ENCODE measurements at places on chromosomes 4 and X.

DNA sequence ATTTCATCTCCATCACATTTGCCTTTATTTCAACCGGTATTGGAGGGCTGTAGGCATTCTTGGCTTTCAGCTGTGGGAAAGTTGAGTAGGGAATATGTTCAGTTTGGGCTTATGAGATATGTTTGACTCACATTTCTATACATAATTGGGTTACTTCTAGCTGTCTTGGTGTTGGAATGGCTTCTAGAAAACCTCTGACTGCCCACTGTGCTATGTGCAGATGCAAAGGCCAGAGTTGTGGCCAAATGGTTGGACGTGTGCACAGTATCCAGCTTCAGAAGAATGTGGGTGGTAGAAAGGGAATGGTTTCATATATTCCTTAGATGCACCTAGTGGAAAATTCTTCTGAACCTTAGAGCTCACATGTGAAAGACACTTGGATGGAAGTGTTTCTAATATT lies 92.6 kb upstream of the H2AZ1 start:
- no peak for DNase-seq

DNA sequence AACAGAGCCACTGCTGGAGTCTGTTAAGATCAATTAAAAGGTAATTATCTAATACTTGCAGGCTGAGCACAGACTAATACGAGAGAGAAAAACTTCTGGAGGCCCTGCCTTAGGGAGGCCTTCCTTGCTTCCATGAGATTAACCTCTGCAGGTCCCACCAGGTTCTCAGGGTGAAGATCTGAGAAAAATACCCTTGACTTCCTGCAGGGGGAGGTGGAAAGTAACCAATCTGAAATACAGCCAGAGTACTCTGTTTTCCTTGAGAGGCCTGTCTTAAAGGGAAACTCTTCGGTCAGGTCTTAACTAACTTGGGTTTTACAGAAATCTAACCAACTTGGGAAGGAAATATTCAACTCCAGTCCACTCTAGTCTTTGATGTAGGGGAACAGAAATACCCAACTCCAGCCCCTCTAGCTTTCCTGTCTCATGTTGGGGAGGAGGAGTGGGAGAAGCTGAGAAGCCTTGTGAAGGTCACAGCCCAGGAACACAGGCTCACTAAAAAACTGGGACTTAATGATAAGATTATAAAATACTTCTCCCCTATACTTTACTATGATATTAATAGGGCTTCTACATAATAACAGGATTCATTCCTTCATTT lies 77.1 kb downstream of the TBCK start:
- peak; percentile 11 for DNase-seq

GRCh38 chrX:40147126-40147952 lies 49.6 kb upstream of the BCOR start:
- no peak for DNase-seq

- DNase-seq = no peak
These were observed 229.6 kb upstream of the PGRMC2 start for GRCh38 chr4:128517096-128517738.

GRCh38 chrX:20383477-20383876 lies 116.8 kb upstream of the RPS6KA3 start:
- DNase-seq = no peak

DNA sequence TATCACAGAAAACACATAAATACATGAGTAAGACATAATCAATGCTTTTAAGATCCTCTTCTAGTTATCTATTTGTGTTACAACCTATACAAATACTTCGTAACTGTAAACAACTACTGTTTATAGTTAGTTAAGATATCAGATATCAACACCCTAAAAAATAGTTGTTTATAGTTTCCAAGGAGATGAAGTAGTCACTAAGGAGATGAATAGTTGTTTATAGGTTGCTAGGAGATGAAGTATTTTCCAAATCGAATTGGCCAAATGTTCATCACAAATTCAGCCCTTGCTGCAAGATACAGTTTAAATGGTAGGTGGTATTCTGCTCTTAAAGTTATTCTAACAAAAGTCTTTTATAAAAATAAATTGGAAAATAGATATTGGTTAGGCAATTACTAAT lies 618.2 kb upstream of the PCDH10 start:
- no peak for DNase-seq

DNA sequence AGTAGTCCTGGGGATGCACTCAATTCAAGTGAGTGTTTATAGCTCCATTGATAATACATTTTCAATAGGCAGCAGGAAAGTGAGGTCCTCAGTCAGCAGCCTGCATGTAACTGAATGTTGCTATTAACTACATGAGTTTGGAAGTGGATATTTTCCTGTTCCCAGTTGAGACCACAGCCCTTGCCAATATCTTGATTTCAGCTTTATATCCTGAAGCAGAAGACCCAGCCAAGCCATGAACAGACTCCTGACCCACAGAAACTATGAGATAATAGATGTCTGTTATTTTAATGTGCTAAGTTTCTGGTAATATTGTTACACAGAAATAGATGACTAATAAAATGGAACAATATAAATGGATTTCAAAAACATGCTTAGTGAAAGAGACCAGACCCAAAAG lies 63.7 kb downstream of the VSIG4 start:
- DNase-seq = no peak

- no peak for DNase-seq
These were observed 302.2 kb downstream of the ARAP2 start for GRCh38 chr4:35942092-35942491.

GRCh38 chr4:105978684-105979296 lies 83.5 kb downstream of the NPNT start:
- DNase-seq = no peak

DNA sequence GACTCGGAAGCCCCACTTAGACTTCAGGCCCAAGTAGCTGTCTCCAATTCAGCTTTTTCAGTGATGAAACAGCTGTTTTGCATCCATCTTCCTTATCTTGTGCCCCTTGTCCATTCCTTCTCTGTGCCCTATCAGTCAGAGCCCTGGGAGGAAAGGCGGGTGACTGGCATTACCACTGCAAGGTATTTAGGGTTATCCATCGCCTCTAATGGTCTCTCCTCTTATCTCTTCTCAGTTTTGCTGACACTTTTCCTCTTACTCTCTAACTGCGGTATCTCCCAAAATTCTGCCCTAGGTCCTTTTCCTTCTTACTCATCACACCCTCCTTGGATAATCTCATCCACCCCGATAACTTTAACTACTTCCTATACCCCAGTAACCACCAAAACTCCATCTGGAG lies 13.7 kb downstream of the GAB3 start:
- DNase-seq = no peak

DNA sequence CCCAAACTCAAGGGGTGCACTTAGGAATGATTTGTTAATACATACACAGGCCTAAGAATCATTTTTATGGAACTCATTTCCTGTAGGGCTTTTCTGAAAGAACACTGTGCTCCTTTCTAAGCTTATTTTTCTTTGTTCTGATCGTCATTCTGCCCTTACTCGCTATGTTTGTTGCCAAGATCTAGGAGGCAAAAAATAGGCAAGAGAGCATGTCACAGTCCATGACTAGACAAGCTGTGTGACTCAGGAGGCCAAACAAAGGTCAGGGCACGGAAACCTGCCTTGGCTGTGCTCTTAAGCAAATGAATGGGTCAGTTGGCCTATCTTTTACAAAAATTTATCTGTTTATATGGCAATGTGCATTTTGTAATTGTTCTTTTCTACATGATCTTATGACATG lies 42.5 kb upstream of the C1GALT1C1 start:
- no peak for DNase-seq

DNA sequence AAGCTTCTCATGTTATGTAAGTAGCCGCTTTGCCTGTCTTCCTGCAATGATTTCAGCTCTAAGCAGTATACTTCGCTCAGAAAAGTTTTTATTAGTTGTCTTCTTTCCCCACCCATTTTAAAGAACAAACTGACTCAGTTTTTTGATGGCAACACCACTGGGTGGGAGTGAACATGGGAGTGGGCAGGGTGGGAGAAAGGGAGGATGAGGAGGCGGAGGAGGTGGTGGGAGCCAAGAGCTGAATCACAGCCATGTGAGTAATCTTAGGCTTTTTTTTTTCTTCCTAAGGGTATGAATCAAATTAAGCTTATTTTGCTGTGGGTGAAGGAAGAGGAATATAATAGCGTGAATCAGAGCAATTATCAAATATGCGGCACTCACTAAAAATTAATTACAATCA lies 574.3 kb upstream of the DIPK2B start:
- DNase-seq = no peak

DNA sequence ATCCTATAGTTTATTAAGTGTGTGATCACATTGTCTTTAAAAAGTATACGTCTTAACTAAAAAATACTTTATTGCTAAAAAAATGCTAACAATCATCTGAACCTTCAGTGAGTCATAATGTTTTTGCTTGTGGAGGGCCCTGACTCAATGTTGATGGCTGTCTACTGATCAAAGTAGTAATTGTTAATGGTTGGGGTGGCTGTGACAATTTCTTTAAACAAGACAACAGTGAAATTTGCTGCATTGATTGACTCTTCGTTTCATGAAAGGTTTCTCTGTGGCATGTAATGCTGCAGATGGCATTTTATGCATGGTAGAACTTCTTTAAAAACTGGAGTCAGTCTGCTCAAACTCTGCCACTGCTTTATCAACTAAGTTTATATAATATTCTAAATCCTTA lies 101.4 kb upstream of the IL15 start:
- DNase-seq = no peak

GRCh38 chr4:94152466-94152865 lies 55.2 kb upstream of the SMARCAD1 start:
- DNase-seq = no peak

- DNase-seq = no peak
These were observed 55.4 kb upstream of the SLC10A7 start for GRCh38 chr4:146577111-146577510.

DNA sequence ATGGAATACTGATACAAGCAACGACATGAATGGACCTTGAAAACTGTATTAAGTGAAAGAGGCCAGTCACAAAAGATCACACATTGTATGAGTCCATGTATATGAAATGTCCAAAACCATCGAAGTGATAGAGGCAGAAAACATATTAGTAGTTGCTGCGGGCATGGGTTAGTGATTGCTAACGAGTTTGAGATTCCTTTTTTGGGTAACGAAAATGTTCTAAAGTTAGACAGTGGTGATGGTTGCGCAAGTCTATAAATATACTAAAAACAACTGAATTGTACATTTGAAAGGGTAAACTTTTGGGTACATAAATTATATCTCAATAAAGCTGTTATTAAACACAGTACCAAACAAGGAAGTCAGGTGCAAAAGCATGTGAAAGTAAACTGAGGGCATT lies 234.5 kb downstream of the FBXW7 start:
- no peak for DNase-seq

DNA sequence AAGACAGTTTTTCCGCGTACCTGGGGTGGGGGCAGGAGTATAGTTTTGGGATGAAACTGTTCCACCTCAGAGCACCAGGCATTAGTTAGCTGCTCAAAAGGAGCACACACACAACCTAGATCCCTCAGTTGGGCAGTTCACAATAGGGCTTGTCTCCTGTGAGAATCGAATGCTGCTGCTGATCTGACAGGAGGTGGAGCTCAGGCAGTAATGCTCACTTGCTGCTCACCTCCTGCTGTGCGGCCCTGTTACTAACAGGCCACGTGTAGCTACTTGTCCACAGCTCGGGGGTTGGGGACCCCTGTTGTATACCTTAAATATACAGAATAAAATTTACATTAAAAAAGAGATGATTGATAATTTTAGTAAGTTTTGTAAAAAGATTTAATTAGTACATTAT lies 191.5 kb downstream of the SLC7A11 start:
- DNase-seq = peak; percentile 51

- DNase-seq = no peak
These were observed 232.6 kb upstream of the BOD1L1 start for GRCh38 chr4:13860126-13860525.

- no peak for DNase-seq
These were observed 58.5 kb upstream of the ANKRD17 start for GRCh38 chr4:73317092-73317491.

GRCh38 chrX:40394302-40394701 lies 186.5 kb upstream of the ATP6AP2 start:
- DNase-seq = no peak

DNA sequence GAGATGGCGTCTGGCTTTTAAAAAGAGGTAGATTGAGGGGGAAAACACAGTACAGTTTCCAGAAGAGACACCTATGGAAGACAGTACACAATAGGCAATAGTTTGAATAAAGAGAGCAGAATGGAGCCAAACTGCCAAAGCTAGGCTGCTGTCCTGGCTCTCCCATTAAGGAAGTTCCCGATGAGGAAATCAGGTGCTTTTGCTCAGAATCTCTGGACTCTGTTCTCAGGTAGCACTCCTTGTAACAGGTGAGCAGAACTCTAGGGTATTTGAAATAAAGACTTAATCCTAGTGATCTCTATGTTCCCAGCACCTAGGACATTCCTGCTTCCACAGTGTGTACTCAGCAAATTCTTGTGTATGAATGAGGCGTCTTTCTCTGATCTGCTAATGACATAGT lies 1.6 kb downstream of the EGF start:
- DNase-seq = no peak

DNA sequence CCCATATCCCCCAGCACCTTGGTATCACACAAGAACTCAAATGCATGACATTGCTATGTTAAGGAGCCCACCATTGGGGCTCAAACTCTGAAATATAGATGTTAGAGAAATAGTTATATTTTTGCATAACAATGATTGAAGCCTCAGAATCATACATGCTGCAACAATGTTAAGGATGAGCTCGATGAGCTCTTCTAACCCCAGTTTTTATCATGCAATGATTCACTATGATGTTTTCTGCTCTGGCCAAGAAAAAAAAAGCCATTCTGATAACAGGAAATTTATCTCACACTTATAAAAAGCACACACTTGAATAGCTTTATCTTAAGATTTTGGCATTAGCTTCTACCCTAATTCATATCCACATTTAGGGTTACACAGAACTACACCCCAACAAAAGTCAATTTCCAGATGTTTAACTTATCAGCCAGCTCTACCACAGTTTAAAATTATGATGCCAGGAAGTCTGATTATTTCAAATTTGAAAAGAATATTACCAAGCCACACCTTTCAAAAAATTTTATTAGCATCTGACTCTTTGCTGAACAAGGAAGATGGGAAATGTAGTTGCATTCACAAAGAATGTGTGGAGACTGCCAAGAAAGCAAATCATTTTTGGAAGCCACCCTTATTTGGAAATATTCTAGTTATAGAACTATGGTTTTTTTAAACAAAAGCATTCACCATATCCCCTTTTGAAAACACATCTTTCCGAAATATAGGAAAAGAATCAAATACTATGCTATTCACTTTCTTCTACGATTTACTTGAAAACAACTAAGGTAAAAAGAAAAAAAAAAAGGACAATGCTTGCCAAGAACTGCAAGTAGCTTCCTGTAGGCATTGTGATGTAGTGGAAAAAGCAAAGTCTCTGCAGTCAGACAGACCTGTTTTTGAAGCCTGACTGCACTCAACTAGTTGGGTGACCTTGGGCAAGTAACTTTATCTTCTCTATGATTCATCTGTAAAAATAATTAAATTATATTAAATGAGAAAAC lies 100.8 kb upstream of the PLS3 start:
- no peak for DNase-seq

GRCh38 chrX:120144178-120144844 lies 14.1 kb upstream of the RHOXF2 start:
- no peak for DNase-seq
